NCI-H510A (cell line): ENCODE measurements at places on chromosomes 11 and 22.

GRCh38 chr11:47981667-47982404, 1.5 kb downstream of the PTPRJ start:
- no peak for DNase-seq

- no peak for DNase-seq
Measured at GRCh38 chr22:43281394-43281793, 61.8 kb downstream of the SCUBE1 start.

GRCh38 chr11:25769287-25769686, 562.6 kb upstream of the ANO3 start:
- DNase-seq: no peak

DNA sequence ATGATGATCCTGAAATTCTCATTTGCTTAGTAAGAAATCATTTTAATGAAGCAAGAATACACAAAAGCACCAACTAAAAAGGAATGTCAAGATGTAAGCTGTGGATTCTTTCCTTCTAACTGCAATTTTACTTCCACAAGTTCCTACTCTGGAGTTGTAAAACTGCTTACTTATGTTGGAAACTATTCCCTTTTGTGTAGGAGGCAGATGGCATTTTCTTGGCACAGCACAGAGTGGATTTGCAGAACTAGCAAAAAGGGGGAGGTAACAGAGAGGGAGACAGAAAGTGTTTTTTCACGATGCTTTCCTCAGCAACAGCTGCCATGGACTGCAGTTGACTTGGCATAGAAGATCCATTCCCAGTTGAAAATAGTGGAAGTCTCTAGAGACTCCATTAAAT, 1112.0 kb upstream of the RAG2 start:
- DNase-seq: no peak

DNA sequence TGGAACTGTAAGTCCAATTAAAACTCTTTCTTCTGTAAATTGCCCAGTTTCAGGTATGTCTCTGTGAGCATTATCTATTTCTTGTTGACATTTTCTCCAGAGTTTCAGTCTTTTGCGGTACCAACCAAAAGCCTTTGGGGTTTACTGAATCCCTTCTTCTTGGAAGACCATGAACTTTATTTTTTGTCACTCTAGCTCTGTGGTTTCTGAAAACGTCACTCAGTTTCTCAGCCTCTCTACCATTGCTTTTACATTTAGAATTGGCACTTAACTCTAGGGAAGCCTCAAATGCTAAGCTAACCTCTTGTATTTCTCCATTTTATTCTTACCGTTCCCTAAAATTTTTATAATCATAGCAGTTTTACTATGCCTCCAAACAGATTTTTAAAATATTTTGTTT, 237.6 kb downstream of the CSNK2A3 start:
- no peak for DNase-seq
